ENCODE measurements at places on chromosomes 3 and 15.

DNA sequence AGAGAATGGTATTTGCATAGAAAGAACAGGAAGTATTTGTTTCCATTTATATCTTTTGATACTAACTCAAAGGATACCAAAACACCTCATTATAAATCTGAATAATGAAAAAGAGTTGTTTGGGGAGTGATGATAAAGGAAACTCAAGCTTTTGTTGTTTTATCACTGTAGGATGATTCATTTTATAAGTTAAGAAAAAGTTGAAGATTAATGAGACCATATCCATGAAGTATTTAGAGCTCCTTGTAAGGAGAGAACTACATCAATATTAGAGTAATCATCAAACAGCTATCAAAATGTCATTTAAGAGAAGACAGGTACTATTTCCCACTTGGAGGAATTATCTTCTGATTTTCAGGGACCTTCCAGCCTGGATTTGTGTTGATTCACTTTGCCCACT lies 92.5 kb downstream of the EPHB1 start:
- DNase-seq = no peak

DNA sequence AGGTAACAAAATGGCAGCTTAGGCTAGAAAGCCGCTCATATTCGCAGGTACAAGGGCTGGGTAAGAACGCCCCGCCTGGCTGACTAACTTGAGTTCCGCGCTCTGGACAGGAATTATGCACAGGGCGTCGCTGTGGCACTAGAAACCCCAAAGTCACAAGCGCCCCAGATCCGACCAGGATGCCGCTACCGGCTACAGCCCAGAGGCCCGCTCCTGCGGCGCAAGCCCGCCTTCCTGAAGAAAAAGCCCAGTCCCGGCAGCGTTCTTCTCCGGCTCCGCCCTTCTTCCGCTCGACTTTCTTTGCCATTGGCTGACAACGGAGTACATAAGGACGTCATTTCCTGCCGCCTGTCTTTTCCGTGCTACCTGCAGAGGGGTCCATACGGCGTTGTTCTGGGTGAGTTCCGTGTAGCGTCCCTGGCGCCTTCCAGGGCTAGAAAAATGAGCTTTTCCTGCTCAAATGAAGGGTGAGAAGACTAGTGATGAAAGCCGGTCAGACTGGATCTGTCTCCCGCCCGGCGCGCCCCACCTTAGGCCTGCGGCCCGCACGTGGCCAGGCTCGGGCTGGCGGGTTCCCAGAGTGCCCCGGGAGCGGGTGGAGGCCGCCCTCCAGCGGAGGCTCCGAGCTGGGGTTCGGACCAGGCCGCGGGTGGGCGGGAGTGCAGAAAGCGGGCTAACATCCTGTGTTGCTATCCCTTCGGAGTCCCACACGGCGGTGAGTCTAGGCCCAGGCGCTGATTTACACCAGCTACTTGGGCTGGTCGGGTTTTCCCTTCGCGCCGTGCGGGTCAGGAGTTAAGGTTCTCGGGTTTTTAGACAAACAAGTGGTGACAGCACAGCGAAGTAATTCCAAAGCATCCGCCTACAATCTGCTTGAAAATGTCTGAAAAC lies at the start of gene RPSA:
RPSA (plus strand) TSS at position 353 of the 891 bp plus-strand sequence. CDS start 934 bp downstream, outside the sequence.
- peak; percentile 92 for DNase-seq

DNA sequence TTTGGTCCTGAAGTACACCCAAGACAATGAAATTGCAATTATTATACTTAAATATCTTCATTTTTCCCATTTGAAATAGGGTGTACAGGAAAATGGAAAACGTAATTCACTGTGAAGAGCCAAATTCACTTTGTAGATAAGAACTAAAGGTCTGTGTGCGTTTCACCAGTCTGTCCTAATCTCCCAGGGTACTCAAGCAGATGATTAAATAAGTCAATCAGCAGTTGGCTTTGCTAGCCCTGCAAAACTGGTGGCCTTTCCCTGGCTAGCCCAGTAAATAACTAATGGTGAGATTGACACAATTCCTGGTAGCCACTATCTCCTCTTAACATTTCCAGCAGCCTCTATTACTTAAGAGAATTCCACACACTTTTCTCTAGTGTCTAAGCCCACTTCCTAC lies 389.3 kb downstream of the TBL1XR1 start:
- DNase-seq = no peak

DNA sequence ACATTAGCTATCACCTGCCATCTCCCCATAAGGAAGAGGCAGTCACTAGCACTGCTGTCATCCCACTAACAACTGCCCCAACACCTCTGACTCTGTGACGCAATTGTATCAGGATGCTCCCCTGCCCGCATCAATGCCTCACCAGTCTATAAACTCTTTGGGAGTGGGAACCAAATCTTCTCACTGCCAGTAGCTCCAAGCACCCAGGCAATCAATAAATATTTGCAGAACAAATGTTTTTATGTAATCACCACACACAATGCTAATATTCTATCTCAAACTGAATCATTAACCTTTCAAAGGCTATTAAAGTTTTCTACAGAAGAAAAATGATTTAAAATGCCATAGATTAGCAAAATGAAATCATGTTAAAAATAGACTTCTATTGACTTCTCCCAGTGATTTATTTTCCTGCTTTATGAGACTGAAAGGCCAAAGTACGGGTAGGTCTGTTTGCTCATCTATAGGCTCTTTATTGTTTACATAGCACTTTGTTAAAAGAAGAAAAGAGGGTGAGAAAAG lies 131.3 kb downstream of the PLD1 start:
- DNase-seq = no peak

GRCh38 chr3:70308760-70309159 lies 3.7 kb downstream of the MDFIC2 start:
- DNase-seq = no peak

DNA sequence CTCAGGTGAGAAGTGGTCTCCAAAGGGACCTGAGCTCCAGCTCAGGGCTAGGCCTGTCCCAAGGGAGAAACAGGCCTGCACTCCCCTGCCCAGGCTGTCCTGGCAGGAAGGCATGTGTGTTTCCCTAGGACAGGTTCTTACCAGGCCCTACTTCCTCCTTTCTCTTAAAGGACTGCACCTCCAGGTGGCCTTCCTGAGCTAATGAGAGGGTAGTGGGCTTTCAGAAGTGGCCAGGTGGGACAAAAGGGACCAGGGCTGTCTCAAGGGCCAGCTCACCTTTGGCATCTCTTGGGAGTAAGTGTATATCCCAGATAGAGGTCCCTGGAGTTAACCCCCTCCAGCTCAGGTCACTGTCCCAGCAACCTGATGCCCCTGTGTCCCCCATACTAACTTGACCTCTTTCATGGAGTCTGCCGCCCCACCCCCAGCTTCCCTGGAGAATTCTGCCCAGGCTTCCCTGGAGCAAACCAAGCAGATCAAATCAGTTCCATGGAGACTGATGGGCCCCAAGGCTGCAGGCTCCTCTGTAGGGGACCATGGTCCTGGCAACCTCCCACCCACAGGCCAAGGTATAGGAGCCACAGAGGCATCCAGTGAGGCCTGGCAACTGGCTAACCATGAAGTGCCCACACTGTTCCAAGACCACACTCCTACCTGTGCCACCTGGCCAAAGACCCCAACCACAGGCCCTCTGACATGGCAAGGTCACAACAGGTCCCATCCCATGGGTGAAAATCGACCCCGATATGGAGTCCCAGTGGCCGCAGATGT lies 67.6 kb downstream of the ZNF445 start:
- DNase-seq = no peak

- DNase-seq = no peak
These were observed 82.5 kb downstream of the NEK11 start for GRCh38 chr3:131109156-131109555.

DNA sequence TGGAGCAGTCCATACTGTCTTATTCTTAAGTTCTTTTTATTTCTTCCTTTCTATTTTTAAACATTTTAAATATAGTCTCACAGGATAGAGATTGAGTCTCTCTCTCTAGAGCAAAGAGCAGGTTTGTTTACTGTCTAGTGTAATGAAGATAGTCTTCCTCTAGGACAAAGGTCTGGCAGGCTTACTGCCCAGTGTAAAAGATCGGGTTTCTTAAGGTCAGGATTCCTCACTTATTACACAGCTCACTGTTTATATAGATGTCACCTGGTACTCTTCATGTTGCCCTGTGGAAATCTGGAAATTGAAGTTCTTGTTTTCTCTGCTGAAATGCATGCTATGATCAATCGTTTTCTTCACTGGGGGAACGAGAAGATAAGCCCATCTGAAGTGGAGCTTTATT lies 76.0 kb downstream of the ZBBX start:
- DNase-seq = no peak

GRCh38 chr3:190362258-190362657 lies 25.7 kb upstream of the CLDN16 start:
- no peak for DNase-seq
